Peyer's patch (tissue), 4 donors: ENCODE measurements at places on chromosomes 16 and 17. TPM values are rescaled to one million over a fixed set of nuclear protein-coding genes. Genes with fewer than 3 reads are reported as not detected.

DNA sequence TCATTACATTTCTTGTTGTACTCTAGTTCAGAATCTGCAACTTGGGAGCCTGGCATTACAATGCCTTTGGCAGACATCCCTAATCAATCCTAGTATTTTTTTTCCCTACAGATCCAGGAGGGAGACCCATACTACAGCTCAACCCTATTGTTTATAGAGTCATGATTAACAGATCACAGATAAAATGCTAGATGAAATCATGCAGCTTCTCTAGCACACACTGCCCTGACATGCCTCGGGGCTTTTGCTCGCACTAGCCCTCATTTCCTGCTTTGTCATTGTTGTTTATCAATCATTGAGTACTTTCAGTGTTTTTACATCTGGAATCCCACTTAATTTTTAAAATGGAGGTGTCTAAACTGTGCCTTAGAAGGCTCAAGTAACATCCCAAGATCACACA lies 412.5 kb downstream of the CA10 start:
- H3K4me3 ChIP-seq = no peak overlapping the region
- no peak overlapping the region for H3K27ac ChIP-seq
- no peak for DNase-seq
- no peaks in the 10 kb centered on the region for H3K36me3 ChIP-seq
- no peaks in the 10 kb centered on the region for H3K4me1 ChIP-seq

GRCh38 chr17:72553051-72553755 lies 432.4 kb downstream of the SOX9 start:
- no peak overlapping the region for H3K4me3 ChIP-seq
- no peaks in the 10 kb centered on the region for H3K4me1 ChIP-seq
- no peaks in the 10 kb centered on the region for H3K36me3 ChIP-seq
- H3K27me3 ChIP-seq = no peaks in the 10 kb centered on the region

- H3K27me3 ChIP-seq = no peaks in the 10 kb centered on the region
- no peaks in the 10 kb centered on the region for H3K4me1 ChIP-seq
- no peak overlapping the region for H3K4me3 ChIP-seq
- H3K36me3 ChIP-seq = no peaks in the 10 kb centered on the region
- no peak overlapping the region for H3K27ac ChIP-seq
These were observed 3.4 kb upstream of the KRT38 start for GRCh38 chr17:41444186-41444585.

DNA sequence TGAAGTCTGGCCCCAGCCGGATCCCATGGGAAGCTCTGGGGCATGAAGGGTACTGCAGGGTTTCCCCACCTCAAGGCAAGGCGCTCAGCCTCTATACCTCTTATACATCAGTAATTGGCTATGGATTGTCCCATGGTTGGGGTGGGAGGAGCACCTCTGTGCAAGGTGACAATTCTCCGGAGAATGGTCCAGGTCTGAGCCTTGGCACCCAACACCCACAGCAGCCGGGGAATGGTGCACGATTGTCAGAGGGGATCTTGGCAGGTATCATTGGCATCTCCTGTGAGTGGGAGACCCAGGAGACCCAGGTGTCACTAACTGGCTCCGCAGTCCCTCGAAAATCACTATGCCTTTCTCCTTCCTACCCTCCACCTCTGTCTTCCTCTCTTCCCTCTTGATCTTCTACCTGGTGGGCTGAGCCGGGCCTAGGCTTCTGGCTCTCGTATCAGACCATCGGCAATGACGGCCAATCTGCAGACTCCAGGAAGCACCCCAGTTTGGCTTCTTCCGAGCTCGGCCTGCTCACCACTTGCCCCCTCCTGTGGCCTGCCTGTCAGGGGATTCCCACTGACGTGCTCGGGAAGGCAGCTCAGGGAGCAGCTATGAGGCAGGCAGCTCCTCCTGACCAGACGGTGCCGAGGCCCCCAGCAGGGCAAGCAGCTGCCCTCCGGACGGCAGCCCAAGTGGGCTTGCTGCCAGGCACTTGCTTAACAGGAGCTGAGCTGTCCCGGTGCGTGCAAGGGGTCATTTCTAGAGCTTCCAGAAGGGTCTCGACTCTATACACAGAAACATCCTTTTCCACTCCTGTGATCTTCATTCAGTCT lies 10.0 kb upstream of the CALB2 start:
- DNase-seq = no peak
- H3K4me1 ChIP-seq = no peaks in the 10 kb centered on the region

- H3K27me3 ChIP-seq = no peaks in the 10 kb centered on the region
- H3K36me3 ChIP-seq = peaks cover 20% of the 10 kb centered on the region
- H3K27ac ChIP-seq = peak overlapping the region; percentile 98
- peak; percentile 81 for DNase-seq
These were observed 485 bp downstream of the DYNLL2 start for GRCh38 chr17:58083491-58084316.

GRCh38 chr17:10120109-10120485 lies 78.3 kb downstream of the GAS7 start:
- no peak overlapping the region for H3K4me3 ChIP-seq
- DNase-seq = no peak
- H3K27ac ChIP-seq = peak overlapping the region; percentile 52
- no peaks in the 10 kb centered on the region for H3K27me3 ChIP-seq
- no peaks in the 10 kb centered on the region for H3K36me3 ChIP-seq

DNA sequence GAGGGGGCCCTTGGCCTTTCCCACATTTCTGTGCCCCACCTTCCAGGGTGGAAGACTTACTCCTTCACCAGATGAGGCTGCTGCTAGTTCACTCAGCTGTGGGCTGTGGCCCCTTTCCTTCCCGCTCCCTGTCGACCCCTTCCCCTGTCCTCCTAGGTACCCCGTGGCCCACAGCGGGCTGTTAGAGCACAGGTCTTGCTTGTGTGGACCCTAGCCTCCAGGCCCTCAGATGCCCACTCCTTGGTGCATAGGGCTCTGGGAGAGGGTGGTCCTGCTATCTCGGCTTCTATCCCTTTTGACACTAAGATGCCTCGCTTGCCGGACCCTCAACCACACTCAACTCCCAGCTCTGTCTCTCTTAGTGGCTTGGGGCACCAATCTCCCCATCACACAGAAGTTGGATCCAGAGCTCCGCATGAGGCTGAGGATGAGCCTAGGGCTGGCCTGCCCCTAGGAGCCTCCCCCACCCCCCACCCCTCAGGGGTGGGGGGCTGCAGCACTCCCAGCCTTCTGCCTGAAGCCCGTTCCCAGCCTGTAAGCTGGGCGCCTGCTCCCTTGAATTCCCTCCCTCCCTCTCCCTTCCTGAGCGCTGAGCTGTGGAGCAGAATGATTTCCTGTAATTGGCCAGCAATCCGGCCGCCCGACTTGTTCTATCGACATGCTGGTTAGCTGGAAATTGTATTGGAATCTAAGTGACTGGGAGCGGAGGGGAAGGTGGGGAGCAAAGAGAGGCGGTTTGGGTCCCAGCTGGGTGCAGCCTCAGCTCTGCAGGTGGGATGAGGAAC lies 30.9 kb downstream of the DCAKD start:
- H3K27ac ChIP-seq = peak overlapping the region; percentile 38
- no peaks in the 10 kb centered on the region for H3K4me1 ChIP-seq
- H3K4me3 ChIP-seq = no peak overlapping the region
- no peaks in the 10 kb centered on the region for H3K27me3 ChIP-seq

- DNase-seq = no peak
- H3K36me3 ChIP-seq = no peaks in the 10 kb centered on the region
- H3K27ac ChIP-seq = no peak overlapping the region
- H3K27me3 ChIP-seq = no peaks in the 10 kb centered on the region
- H3K4me3 ChIP-seq = no peak overlapping the region
- H3K4me1 ChIP-seq = no peaks in the 10 kb centered on the region
These were observed 11.8 kb upstream of the TEKT1 start for GRCh38 chr17:6843241-6843880.

DNA sequence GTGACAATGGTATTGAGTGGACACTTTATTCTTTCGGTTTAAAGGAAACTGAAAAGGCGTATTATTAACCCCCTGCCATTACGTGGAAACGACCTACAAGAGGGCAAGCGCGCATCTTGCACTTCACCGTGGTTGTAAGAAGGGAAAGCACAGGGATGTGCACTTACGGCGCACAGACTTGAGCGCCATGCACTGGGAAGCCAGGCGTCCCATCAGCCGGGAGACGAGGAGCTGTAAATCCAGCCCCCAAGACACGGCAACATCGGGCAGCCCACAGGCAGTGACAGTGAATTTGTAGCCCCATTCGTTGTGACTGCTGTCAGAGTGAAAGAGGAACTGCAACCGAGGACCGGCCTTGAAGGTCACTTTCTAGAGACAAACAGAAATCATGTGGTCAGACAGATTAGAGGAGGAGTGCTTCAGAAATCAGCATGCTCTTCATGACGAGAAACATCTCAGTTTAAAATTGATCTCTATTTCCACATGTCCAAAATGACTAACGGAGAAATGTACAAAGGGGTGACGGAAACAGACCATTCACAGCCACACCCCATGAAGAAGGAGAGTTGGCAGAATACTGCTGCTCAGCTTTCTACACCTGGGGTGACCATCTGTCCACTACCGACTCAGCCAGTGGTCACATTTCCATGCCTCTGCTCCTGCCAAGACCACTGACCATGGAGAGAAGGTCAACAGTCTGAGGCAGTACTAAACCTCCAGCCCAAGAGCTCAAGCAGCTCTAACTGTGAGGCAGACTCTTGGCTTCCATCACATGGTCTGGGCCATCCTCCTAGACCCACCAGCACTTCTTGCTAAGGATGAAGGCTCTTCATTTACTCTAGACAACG lies 68.6 kb downstream of the ZZEF1 start:
- H3K36me3 ChIP-seq = no peaks in the 10 kb centered on the region
- H3K4me1 ChIP-seq = no peaks in the 10 kb centered on the region
- H3K27me3 ChIP-seq = no peaks in the 10 kb centered on the region
- DNase-seq = peak; percentile 77
- no peak overlapping the region for H3K4me3 ChIP-seq

GRCh38 chr17:49545007-49545660 lies 30.5 kb upstream of the NXPH3 start:
- H3K27ac ChIP-seq = no peak overlapping the region
- peak; percentile 32 for DNase-seq
- H3K4me3 ChIP-seq = no peak overlapping the region
- H3K36me3 ChIP-seq = no peaks in the 10 kb centered on the region

GRCh38 chr17:76498876-76499251 lies 2.4 kb downstream of the RHBDF2 start:
- H3K4me1 ChIP-seq = no peaks in the 10 kb centered on the region
- DNase-seq = peak; percentile 69
- no peaks in the 10 kb centered on the region for H3K27me3 ChIP-seq
- H3K4me3 ChIP-seq = no peak overlapping the region
- H3K36me3 ChIP-seq = no peaks in the 10 kb centered on the region

GRCh38 chr16:17084130-17084529 lies 386.6 kb downstream of the XYLT1 start:
- no peaks in the 10 kb centered on the region for H3K36me3 ChIP-seq
- no peak overlapping the region for H3K27ac ChIP-seq
- H3K4me1 ChIP-seq = no peaks in the 10 kb centered on the region
- DNase-seq = no peak

GRCh38 chr17:76179496-76180467 lies 38.7 kb upstream of the FOXJ1 start:
- H3K27ac ChIP-seq = peak overlapping the region; percentile 25
- no peak for DNase-seq
- H3K4me1 ChIP-seq = no peaks in the 10 kb centered on the region
- H3K27me3 ChIP-seq = no peaks in the 10 kb centered on the region
- H3K4me3 ChIP-seq = no peak overlapping the region
- no peaks in the 10 kb centered on the region for H3K36me3 ChIP-seq

DNA sequence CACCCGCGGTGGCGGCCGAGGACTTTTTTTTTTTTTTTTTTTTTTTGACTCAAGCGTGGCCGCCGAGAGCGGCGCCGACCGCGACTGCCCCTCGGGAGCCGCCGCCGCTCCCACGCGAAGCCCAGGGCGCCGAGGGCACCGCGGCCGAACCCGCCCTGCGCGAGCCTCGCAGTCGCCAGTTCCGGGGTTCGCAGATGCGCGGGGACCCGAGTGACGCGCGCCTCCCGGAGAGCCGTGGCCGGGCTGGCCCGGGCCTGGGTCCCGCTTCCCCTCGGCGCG lies 1.1 kb downstream of the METRNL start:
- peaks cover 3% of the 10 kb centered on the region for H3K36me3 ChIP-seq
- no peaks in the 10 kb centered on the region for H3K27me3 ChIP-seq
- no peak for DNase-seq
- H3K4me1 ChIP-seq = peaks cover 14% of the 10 kb centered on the region
- peak overlapping the region; percentile 97 for H3K4me3 ChIP-seq
- H3K27ac ChIP-seq = peak overlapping the region; percentile 91

- DNase-seq = no peak
- no peak overlapping the region for H3K4me3 ChIP-seq
- H3K4me1 ChIP-seq = no peaks in the 10 kb centered on the region
- no peaks in the 10 kb centered on the region for H3K36me3 ChIP-seq
- no peak overlapping the region for H3K27ac ChIP-seq
These were observed 7.8 kb downstream of the ZFHX3 start for GRCh38 chr16:73040136-73040535.

The SHPK gene
- 83.8 TPM for total RNA-seq

The DNAH9 gene
- 0.19 TPM for total RNA-seq

The TPSB2 gene
- total RNA-seq = 65.2 TPM
